ENCODE measurements at places on chromosomes 1 and 21.

DNA sequence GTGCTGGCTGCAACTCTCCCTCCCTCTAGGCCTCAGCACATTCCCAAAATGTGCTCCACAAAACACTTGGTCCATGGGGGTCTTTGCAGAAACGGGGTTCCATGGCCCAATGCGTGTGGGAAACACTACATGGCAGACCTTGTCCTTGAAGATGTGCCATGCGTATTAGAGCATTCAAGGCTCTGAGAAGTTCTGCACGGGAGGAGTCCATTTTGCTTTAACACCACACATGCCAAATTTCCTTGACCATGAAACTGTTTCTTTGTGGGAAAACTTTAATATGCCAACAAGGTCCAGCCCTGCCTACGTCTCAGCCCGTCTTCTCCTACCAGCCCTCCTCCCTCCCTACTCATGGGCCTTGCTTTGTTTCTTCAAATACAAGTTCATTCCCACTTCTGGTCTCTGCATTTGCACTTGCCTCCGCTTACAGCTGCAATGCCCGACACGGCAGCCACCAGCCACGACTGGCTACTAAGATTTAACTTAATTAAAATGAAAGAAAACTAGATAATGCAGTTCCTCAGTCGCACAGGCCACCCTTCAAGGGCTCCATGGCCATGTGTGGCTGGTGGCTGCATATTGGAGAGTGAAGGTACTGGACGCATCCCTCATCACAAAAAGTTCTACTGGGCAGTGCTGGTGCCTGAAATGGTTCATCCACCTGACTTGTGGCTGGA lies 19.2 kb upstream of the TAS1R2 start:
- DNase-seq = no peak

DNA sequence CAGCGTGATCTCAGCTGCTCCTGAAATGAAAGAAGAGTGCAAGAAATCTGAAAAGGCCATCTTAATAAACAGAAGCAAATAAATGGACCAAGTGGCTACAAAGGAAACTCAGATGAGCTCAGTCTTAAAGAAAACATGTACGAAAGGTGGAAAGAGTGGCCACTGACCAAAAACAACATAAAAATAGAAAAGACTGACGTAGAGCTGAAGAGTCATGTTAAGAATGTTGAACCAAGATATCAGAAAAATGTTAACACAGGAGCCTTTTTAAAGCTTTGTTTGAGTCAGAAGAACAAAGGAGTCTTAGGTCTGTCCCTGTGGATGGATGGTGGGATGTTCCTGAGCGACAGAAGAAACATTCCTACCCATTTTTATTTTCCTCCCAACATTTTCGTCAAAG lies 30.8 kb upstream of the ZNF648 start:
- peak; percentile 62 for DNase-seq

GRCh38 chr21:42009831-42010506 lies at the start of gene ZBTB21:
ZBTB21 (minus strand) TSS chr21:42010360; CDS start chr21:41994095, 16,265 bp downstream.
- DNase-seq = peak; percentile 98

DNA sequence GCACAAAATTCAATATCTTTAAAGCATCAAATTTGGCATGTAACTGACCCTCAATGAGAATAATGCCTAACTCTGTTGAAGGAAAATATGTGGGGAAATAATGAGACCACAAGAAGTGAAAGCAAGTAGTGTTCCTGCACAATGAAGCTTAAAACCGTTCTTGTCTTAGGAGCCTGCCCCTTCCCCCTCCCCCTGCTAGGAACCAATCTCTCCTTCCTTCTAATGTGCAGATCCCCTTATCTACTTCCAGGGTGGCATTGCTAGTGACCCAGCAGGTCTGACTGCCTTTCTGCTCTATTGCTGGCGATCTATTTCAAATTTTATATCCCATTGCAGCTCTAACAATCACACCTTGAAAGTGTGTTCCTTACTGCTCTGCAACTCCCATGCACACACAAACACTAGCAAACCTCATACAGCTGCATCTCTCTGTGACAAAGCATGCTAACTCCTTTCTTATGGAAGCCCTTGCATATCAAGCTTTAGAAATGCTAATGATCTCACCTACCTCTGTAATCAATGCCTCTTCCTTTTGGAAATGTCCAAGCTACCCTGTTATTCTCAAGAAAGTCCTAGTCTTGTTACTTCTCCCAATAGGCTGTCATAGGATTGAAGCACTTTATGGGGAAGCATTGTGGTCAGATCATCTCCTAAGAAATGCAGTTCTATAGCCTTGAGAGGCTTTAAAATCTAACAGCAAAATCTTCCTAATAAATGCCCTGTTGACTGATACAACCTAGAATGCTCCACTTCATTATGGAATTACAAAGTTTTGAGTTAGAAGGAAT lies 26.5 kb downstream of the BCL9 start:
- DNase-seq = no peak

DNA sequence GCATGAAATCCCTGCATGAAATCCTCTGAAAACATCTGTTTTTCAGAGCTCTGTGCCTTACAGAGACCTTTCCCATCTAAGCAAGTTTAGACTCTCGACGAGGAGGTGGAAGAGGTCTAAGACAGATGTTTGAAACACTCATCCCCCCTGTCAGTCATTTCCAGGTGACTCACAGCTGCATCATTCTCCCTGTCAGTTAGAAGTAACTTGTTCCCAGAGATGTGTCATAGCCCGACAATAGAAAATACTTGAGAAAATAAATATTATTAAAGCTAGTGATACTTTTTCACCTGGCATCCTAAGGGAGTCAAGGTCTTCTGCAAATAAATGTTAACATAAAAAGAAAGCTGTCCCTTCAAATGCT lies 41.6 kb upstream of the SEC16B start:
- peak; percentile 36 for DNase-seq

DNA sequence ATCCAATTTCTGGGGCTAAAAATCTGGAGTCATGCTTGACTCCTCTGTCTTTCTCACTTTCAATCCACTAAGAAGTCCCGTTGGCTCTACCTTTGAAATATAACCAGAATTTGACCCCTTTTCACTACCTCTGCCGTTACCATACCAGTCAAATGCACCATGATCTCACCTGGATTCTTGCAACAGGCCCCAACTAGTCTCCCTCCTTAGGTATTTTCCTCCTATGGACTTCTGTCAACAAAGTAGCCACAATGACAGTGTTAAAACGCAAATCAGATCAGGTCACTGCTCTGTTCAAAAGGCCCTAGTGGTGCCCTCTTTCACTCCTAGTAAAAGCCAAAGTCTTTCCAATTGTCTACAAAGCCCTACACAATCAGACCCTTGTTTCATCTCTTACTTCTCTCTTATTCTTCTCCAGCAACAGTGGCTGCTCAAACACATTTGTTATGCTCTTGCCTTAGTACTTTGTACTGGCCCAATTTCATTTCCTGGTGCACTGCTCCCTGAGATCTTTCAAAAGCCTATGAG lies 35.7 kb upstream of the AGL start:
- DNase-seq = no peak

DNA sequence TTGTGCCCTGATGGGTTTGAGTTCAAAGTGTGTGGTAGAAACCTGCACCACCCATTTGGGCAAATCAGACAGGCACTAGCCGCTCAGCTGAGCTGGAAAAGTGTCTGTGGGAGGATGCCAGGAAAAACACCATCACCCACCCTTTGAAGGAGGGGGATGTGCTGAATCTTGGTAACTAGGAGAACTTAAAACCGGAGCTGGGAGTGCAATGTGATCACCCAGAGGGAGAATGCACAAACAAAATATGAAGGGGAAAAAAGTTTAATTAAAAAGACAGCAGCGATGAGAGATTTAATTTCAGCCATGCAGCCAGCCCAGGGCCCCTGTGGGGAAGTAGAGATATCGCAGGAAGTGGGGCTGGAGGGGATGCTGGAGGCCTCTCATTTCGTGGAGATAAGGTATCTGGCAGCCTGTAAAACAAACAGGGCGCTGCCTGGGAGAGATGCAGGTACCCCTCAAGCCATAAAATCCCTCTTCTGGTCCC lies 86.8 kb upstream of the BCAR3 start:
- DNase-seq = no peak

DNA sequence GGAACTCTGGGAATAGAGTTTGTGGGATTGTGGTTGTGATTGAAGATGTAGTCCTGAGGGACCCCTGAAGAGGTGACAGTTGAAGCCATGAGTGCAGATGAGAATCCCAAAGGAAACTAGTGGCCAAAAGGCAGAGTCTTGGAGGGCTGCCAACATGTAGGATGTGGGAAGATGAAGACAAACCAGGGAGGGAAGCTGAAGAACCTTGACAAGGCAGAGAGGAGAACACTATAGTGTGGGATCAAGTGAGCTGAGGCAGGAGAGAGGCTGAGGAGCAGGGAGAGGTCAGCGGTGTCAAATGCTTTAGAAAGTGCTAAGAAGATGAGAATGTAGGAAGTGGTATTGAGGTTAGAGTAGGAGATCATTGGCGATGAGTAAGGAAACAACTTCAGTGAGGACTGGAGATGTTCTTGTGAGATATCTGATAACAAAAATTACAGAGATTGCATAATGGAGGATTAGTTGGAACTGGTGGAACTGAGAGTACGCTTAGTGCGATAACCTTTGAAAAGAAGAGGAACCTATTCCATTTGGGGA lies 88.5 kb upstream of the VCAM1 start:
- peak; percentile 89 for DNase-seq

- no peak for DNase-seq
Measured at GRCh38 chr1:61276246-61276645, 193.9 kb downstream of the NFIA start.

GRCh38 chr1:100036718-100037655 lies 67.2 kb downstream of the SLC35A3 start:
- DNase-seq = peak; percentile 52

- peak; percentile 70 for DNase-seq
Measured at GRCh38 chr1:56578138-56578962, 1.0 kb downstream of the PLPP3 start.

GRCh38 chr1:228190182-228190581 lies 17.7 kb upstream of the OBSCN start:
- DNase-seq = no peak

GRCh38 chr1:82299056-82299455 lies 498.3 kb downstream of the ADGRL2 start:
- DNase-seq = no peak

DNA sequence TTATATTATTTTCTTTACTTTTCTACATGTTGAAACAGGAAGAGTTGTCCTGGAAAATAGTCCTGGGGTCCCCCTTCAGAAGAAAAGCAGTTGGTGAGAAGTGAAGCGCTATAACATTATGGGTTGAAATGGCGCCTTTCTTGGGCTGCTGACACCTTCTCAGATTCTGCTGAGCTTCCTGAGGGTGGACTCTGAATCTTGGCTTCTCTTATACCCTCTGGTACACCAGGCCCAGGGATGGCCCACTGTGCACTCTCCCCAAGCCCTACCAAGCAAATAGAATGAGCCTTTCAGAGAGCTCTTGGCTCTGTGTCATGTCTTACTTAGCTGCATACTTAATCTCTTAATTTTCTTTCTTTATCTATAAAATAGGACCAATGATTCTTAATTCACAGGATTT lies 42.3 kb downstream of the CD247 start:
- no peak for DNase-seq

- no peak for DNase-seq
Measured at GRCh38 chr1:194930132-194930531, 1678.1 kb downstream of the KCNT2 start.

GRCh38 chr1:230814949-230815692 lies 53.2 kb downstream of the C1orf198 start:
- no peak for DNase-seq

DNA sequence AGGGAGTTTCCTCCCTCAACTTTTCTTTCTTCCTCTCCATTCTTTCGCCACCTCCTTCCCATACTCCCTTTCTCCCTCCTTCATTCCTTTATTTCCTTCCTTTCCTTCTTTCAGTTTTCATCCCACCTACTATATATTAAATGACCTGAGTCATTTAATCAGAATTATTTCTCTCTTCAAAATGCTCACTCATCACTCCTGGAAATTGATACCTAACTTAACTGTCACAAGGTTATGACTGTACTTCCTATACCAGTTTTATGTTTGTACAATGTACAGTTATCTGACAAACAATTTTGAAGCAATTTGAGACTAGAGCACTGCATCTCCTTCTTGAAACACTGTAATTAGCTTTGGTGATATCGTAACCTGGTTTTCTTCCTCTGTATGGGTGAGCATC lies 41.4 kb downstream of the NEXN start:
- DNase-seq = no peak

GRCh38 chr1:183288583-183288982 lies 102.5 kb downstream of the LAMC2 start:
- no peak for DNase-seq

DNA sequence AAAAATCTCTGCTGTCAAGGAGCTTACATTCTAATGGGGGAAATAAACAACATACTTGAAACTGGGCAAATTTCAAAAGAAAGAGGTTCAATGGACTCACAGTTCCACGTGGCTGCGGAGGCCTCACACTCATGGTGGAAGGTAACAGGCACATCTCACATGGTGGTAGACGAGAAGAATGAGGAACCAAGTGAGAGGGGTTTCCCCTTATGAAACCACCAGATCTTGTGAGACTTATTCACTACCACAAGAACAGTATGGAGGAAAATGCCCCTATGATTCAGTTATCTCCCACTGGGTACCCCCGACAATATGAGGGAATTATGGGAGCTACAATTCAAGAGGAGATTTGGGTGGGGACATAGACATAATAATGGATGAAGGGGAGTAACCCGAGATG lies 226.4 kb downstream of the ZP4 start:
- DNase-seq = no peak

DNA sequence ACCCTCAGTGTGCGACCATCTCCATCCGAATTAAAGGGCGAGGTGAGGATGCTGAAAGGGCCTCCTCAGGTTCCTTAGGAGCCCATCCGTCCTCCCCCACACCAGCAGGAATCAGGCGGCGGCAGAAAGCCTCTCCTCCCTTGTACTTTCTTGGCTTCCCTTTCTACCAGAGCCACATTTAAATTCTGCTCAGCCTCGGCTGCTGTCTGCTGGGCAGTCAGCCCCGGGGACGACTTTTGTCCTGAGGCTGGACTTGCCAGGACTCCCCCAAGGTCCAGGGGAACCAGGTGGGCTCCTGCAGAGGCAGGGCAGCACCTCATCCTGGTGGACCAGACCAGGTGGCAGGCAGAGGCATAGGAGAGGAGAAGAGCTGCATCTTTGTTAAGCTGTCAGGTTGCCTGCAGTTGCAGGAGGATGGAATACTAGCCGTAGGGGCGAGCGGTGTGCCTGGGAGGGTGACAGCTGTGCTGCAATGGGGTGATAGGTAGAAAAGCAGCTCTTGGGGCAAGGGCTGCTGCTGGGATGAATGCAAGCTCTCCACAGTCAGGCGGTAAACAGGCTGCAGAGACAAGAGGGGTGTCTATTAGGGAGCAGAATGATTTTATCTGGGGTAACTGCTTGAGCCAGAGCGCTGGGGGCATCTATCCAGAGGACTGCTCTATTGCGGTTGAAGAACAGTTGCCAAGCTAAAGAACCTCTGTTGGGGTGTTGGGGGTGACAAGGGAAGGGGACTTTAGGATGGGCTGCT lies 46.2 kb upstream of the WASF2 start:
- no peak for DNase-seq

- no peak for DNase-seq
Measured at GRCh38 chr1:210908791-210909190, 225.2 kb downstream of the KCNH1 start.

DNA sequence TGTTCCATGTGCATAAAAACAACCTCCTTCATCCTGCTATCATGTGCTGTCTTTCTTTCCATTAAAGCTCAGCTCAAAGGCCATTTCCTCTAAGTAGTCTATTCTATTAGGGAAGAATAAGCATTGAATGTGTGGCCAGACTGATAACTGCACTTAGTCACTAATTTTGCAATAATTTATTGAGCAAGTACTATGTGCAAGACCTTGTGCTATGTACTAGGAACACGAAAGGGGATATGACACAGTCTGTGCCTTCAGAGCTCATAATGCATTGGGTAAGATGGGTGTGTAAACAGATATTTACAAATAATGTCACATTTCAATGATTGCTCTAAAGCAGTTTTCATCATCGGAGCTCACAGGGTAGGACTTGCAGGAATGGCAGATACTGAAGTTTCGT lies 54.2 kb downstream of the NMNAT2 start:
- DNase-seq = no peak

GRCh38 chr1:235069577-235070563 lies 58.8 kb downstream of the TOMM20 start:
- peak; percentile 84 for DNase-seq
